OCI-M1 (cell line): ENCODE measurements at places on chromosomes 5 and 9.

GRCh38 chr5:67680099-67680498, 483.5 kb upstream of the CD180 start:
- DNase-seq = no peak

DNA sequence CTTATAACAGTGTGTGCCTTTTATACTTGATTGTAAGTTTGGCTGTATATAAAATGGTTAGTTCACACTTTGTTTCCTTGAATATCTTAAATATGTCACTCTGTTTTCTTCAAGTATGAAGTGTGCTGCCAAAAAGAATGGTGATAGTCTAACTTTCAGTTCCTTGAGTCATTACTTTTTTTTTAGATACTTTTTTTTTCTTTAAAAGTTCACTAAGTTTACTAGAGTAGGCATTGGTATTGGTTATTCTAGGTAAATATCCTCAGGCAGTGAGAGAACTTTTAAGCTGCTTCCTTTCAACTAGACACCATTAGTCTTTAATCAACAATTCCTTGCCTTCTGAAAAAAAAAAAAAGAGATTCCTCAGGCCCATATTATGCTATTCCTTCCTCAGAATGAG, 41.9 kb downstream of the SPEF2 start:
- DNase-seq = no peak

- DNase-seq = no peak
Observed at GRCh38 chr5:68287631-68287975, 72.0 kb downstream of the PIK3R1 start.

GRCh38 chr5:141825791-141826560, 52.2 kb downstream of the PCDH1 start:
- peak; percentile 44 for DNase-seq

GRCh38 chr5:94698197-94698596, 79.7 kb downstream of the SLF1 start:
- DNase-seq = no peak

DNA sequence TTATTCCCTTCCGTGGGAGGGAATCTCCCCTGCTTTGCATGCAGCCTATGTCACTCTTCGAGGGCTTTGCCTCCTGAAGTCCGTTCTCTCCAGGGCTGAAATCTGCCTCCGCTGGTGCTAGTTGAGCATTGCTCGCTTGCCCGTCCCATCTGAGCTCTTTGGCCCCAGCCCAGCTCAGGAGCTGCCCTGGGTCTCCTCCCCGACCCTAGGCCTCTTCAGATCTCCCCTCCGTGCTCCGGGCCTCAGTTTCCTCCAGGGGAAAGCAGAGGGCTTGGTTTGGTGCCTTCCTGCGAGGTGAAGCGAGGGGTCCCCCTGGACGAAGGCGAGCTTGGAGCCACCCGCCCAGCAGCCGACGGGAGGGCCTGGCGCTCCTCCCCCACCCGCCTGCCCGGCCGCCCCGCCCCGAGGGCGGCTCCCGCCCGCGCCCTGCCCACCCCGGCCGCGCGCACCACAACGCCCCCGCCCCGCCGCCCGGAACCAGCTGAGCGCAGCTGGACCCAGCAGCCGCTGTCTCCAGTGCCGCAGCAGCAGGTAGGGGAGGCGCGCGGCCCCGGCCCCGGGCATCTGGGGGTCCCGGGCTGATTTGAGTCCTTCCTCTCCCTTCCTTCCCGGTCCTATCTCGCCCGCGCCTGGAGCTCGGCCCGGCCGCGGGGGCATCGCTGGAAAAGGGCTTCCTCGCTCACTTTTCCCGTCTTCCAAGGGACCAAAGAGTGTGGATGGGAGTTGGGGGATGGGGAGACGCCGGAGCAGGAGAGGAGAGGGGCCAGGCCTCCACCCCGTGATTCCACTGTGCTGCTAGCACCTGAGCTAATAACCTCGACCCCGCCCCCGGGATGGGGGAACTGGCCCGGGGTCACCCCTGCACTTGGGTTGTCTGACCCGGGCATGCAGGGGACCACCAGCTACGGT, at the start of gene GSN:
GSN (plus strand) TSS at position 474 of the 909 bp plus-strand sequence. CDS start 33,810 bp downstream, outside the sequence.
- DNase-seq = peak; percentile 73

DNA sequence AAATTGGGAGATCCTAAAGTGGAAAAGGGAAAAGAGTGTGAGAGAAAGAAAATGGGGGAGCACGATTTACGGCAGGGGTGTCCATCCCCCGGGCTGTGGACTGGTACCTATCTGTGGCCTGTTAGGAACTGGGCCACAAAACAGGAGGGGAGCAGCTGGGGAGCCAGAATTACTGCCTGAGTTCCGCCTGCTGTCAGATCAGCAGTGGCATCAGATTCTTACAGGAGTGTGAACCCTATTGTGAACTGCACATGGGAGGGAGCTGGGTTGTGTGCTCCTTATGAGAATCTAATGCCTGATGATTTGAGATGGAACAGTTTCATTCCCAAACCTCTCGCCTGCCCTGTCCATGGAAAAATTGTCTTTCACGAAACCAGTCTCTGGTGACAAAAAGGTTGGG, 108.3 kb upstream of the ADAMTSL1 start:
- no peak for DNase-seq

GRCh38 chr5:108639366-108639765, 108.3 kb upstream of the FER start:
- DNase-seq = no peak

- no peak for DNase-seq
Observed at GRCh38 chr5:8615142-8615858, 746.4 kb downstream of the MTRR start.

DNA sequence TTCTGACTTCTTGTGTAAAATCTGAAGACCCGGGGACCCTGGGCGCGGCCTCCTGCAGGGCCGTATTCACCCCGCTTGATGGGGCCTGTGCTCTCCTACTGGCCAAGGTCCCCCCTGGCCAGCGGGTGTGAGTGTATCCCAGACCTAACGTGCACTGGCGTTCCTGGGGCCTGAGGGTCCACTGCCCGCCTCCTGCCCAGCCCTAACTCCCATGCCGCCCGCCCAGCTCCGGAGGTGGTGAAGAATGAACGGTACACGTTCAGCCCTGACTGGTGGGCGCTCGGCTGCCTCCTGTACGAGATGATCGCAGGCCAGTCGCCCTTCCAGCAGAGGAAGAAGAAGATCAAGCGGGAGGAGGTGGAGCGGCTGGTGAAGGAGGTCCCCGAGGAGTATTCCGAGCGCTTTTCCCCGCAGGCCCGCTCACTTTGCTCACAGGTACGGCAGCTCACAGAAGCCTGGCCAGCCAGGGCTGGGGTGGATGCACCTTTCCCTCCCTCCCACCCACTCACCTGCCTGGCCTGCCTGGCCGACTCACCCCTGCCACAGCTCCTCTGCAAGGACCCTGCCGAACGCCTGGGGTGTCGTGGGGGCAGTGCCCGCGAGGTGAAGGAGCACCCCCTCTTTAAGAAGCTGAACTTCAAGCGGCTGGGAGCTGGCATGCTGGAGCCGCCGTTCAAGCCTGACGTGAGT, 9.5 kb downstream of the GRK6 start:
- DNase-seq = no peak

- no peak for DNase-seq
Observed at GRCh38 chr9:115135821-115136778, 18.1 kb upstream of the TNC start.

DNA sequence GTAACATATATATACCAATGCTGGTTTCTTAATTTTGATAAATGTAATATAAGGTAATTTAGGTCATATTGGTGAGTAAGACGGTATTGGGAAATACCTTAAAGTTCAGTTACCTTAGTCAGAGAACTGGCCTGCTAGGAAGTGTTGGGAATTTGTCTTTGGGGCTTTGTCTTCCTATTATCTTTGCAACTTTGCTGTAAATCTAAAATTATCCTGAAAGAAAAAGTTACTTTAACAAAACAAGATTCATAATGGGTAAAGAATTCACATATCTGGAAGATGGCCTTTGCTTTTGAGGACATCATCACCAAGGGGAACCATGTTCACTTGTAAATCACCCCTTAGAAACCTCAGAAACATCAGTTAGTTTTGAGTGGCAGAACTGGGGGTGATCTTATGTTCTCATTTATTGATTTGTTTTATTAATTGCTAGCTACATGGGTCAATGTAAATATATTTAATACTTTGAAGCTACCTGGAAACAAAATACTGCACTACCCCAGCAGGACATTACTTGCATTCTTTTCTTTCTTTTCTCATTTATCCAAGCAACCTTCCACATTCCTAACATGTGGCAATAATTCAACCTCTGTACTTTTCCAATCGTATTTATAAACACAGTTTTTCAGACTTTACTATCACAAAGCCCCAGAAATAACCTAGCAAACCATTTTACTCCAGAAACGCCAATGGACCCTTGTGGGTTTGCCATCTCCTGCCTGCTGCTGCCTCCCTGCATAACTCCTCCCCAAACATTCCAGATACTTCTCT, 41.4 kb downstream of the GLIS3 start:
- DNase-seq = no peak

DNA sequence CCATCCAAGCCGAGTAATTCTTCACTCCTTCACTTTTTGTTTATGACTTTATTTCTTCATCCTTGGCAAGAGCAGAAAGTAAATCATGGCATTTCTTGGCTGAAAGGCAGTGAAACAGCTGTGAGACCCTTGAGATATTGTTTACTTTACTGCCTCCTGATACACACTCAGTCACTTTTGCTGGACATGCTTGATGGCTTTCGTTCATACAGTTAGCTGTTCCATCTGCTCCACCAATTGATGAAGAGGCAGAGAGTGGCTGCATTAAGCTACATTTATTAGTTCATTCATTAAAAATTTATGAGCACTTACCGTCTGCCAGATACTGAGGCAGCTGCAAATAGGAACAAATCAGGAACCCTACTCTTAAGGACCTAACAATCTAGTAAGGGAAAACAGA, 184.4 kb upstream of the OR13F1 start:
- no peak for DNase-seq

DNA sequence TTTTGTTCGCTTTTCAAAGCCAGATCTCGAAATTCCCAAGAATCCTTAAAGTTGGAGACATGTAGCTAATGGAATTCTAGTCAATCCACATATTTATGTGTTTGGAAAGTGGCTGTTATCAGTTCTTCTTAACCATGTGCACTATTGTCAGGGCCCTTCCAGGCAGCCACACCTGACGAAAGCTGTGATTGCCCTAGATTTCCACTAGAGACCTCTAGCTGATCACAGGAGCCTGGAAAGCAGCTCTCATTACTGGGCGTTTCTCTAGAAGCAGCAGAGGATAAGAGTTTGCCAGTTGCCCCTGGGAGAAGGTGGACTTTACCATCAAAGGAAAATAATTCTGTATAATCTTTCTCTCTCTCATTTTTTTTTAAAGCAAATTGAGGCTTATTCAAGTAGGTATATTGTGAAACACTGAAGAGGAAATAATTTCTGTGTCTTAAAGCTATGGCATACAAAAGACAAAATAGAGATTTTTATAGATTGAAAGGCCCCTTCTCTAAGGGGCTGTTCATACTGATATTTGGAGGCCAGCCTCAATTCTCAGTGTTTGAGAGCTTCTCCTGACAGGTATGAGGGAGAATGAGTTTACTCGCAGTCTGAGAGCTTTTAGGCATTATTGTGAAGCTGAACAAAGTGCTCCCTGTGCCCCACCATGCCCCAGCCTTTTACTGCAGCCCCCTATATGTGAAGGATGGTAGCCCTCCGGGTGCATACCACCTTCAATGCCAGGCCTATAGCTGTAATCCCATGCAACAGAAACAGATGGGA, 405.4 kb upstream of the ACTBL2 start:
- DNase-seq = peak; percentile 80

DNA sequence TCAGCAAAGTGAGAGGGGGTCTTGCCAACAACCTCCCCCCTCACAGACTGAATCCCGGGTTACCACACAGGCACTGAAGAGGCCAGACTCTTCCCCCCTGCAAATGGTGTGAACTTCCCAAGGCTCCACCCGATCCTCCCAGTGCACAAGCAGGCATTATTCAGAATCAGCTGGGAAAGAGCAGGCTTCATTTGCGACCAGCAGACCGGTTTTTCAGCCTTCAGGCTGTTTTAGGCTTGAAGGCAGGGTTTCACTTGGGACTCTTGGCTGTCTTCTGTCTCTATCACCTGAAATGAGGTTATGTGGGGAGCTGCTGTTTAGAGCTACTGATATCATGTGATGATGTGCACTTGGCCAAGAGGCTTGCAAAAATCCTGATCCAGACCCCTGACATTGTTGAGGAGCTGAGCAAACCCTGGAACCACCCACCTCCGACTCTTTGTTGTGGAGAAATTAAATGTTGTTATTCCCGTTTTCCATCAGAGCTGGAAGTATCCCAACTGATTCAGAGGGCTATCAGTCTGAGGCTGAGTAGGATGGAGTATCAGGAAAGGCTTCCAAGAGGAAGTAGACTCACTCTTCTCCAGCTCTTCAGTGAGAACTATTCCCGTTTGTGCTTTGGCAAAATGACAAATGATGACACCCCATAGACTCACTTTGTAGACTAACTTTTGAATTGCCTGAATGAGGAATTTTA, 63.3 kb upstream of the ZFR start:
- DNase-seq = no peak

DNA sequence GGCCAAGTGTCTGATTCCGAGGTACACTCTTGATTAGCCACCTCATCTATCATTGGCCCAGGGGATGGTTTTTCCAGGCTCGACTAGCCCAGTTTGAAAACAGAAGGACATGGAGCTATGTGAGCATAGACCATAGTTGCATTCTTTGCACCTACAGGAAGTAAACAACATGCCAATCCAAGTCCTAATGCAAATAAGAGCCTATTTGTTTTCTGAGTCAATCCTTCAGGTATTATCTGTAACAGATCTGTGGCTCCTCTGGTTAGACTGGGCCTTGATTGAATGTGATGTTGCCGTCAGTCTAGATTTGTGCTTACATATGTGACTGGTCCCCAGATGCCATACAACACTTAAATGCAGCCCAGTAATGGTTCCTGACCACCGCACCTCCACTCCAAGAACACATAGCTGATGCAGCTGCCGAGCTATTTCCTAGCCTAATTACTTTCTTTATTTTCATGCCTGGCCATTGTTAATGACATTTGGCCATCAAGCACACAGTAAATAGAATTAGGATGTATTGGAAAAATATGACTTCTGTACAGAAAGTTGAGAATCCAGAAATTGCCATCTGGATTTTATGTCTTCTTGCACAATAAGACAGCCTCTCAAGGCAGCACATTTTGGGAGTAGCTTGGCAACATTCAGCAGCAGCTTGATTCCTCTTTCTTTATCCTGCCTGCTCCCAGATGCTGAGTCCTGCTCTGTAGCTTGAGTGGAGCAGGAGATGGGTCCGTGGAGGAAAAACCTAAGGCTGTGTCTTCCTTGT, 29.5 kb upstream of the ARHGAP26 start:
- DNase-seq = no peak
